ENCODE measurements at places on chromosomes 1 and 21.

GRCh38 chr1:215710036-215710898 is 143.2 kb downstream of the KCTD3 start:
- DNase-seq: no peak

DNA sequence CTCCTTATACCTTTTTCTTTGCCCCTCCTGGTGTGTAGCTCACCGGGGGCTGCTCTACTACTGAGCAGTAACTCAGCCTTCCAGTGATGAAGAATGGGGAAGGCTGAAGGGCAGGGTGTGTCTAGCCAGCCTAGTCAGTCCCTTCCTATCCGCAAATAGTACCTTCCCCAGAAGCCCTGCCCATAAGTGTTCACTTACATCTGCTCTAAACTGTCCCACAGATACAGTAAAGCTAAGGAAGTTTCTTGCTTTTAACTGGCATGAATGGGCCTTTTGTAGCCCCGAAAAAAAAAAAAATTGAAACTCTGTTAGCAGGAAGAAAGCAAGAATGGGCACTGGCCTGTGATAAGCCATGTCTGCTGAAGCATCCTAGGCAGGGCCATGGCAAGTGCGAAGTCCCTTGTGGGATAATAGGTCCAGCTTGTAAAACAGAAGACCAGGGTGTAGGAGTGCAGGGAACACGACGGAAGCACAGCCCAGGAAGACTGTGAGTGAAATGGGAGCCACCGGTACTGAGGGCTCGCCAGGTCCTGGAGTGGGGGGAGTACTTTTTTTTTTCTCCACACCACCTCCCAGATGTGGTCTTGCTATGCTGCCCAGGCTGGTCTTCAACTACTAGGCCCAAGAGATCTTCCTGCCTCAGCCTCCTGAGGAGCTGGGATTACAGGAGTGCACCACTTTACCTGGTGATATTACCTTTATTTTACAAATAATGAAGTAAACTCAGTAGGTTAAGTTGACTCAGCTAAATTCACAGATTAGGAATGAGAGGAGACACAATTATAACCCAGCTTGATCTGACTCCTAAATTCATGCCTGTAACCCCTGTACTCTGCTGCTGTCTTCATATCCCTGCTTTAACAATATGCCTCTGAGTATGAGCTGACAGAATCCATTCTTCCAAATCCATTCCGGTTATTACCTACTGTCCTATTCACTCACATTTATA is 347.5 kb downstream of the SMYD3 start:
- no peak for DNase-seq

DNA sequence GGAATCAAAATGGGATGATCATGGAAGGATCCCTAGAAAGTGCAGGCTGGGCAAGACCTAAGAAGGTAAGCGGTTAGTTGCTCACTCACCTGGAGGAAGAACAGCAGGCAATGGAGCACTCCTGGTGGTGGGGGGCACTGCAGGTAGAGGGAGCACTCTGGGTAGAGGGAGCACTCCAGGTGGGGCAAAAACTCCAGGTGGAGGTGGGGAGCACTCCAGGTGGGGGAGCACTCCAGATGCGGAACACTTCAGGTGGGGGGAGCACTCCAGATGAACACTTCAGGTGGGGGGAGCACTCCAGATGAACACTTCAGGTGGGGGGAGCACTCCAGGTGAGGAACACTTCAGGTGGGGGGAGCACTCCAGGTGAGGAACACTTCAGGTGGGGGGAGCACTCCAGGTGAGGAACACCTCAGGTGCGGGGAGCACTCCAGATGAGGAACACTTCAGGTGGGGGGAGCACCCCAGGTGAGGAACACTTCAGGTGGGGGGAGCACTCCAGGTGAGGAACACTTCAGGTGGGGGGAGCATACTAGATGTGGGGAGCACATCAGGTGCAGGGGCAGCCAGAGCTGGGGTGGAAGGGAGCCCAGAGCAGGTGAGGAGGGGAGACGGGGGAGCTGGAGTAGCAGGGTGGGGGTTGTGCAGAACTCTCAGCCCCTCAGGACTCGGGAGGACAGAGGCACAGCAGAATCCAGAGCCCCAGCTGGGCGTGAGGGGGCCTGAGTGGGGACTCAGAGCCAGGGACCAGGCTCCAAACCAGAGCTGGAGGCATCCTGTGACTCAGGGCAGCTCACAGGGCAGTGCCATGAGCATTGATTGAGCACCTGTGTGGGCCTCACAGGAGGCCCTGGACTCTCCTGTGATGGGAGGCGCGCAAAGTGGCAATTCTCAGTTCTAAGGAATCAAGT is 37.7 kb upstream of the COL6A1 start:
- DNase-seq: no peak

DNA sequence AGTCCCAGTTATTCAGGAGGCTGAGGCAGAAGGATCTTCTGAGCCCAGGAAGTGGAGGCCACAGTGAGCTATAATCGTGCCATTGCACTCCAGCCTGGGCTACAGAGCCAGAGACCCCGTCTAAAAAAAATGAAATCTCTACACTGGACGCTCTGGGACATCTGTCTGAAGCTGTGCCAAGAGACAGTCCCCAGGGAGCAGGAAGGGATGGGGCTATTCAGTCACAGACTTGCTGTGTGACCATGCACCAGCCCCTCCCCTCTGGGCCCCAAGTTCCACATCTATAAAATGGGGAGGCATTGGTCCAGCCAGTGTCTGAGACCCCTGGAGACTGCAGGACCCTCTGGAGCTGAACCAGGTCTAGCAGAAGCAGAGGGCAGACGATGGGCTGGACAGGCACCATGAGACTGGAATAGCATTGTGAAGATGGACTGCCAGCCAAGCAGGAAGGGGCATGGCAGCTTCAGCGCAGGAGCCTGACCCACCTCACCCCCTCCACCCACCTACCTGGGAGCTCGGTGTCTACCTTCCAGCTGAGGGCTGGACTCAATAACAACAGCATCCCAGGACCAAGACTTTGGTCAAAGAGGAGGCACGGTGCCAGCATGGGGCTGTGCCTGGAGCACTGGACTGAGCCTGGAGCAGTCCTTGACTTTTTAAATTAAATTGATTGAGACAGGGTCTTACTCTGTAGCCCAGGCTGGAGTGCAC is 1.4 kb downstream of the TMEM54 start:
- no peak for DNase-seq

- no peak for DNase-seq
These were observed 738.7 kb downstream of the LTN1 start for GRCh38 chr21:28253961-28254360.

- DNase-seq: no peak
These were observed 221.5 kb downstream of the PTPRC start for GRCh38 chr1:198860371-198860770.

DNA sequence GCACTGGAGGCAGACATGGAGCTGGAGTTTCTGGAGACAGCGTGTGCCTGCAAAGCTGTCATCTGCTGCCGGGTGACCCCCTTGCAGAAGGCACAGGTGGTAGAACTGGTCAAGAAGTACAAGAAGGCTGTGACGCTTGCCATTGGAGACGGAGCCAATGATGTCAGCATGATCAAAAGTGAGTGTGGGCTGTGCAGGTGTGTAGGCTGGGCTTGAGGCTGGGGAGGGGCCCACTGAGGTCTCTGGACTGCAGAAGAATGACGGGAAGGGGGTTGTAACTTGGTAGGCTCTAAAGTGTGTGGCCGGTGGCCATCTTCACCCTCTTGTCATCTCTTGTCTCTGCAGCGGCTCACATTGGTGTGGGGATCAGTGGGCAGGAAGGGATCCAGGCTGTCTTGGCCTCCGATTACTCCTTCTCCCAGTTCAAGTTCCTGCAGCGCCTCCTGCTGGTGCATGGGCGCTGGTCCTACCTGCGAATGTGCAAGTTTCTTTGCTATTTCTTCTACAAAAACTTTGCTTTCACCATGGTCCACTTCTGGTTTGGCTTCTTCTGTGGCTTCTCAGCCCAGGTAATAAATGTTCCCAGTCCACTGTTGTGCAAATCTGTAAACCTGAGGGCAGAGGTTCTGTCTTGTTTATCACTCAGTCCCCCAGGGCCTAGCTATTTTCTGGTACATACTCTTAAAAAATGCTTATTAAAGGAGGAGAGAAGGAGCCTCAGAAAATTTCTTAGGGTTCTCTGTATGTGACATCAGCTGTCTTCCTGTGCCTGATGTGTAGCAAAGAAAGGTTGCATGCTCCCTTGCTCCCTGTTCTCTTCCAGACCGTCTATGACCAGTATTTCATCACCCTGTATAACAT is 19.9 kb downstream of the ATP8B2 start:
- no peak for DNase-seq

DNA sequence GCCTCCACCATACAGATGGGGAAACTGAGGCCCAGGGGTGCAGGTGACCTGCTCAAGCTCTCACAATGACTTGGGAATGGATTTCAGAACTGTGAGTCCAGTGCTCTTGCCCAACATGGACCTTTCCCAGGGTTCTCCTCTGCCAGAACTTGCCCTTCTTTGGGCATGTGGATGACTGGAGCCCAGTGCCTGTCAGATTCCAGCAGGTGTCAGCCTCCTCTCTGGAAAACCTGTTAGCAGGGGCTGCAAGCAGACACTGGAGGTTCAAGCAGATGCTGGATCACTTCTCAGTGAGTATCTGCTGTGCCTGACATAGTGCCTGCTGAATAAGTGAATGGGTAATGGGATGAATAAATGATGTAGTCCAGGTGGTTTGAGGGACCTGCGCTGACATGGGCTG is 314.2 kb upstream of the POU3F1 start:
- DNase-seq: no peak

DNA sequence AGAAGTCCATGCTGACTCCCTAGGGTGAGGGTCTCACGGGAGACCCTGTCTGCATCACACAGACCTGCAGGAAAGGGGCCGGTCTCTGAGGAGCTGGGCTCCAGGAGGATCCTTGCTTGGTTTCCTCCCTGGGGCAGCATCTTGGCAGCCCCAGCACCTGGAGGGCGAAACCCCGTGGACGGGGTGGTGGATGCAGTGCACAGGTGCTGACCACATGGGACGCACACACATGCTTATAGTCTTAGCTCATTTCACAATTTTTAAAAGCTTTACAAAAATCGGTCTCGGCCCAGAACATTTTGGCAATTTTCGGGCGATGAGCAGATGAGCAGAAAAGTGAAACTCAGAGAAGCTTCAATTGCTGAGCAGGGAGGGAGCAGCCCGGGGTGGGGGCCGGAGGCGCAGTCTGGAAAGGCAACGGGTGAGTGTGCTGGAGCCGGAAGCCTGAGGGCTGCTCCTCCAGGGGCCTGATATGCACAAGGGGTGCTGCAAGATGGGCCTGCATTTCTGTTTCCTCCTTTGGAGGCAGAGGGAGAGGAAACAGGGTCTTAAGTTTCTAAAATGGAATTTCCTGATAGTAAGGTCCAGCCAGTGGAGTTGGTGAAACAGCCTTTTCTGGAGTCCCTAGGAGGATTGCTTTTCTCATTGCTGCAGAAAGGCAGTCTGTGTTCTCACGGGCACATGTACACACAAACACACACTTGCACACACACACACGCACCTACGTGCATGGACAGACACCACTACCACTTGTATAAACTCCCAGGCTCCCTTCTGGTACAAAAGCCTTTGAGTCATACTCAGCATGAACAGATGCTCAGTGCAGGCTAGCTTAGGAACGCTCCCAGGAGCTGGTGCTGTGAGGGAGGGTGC is 60.6 kb downstream of the SCCPDH start:
- DNase-seq: no peak

GRCh38 chr1:161718559-161719324 is 2.6 kb upstream of the FCRLB start:
- no peak for DNase-seq

- DNase-seq: no peak
These were observed 2.9 kb upstream of the PRRX1 start for GRCh38 chr1:170660871-170661645.

- no peak for DNase-seq
These were observed 34.5 kb downstream of the DNAJC11 start for GRCh38 chr1:6667139-6667538.

GRCh38 chr1:190119683-190120082 is 358.0 kb downstream of the BRINP3 start:
- no peak for DNase-seq

DNA sequence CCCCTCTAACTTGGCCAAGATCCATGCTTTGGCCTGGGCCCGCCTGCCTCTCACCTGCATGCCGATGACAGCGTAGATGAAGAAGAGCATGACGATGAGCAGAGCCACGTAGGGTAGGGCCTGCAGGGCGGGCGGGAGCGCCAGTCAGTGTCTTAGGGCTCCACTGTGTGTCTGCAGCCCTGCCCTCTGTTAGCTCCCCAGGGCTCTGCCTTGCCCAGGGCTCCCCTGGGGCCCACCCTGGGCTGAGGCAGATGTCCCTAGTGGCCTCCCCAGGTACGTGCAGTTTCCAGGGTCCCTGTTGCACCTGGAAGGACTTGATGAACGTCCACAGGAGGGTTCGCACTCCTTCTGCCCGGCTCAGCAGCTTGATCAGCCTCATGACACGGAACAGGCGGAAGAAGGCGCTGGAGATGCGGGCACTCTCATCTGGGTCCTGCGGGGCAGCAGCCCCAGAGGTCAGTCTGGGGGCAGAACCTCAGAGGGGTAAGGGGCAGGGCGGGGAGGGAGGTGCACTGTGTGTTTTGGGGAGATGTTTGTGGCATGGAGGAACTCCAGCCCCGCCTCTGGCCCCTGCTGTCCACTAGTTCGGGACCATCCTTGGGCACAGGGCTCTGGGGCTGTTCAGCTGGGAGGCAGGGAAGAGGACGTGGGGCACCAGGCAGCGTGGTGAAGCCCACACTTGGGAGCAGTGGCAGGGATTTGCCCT is 29.8 kb upstream of the KIF21B start:
- DNase-seq: no peak

- no peak for DNase-seq
These were observed 13.1 kb upstream of the UBR4 start for GRCh38 chr1:19222979-19223824.

- no peak for DNase-seq
These were observed 120.0 kb downstream of the S1PR1 start for GRCh38 chr1:101356604-101357443.

DNA sequence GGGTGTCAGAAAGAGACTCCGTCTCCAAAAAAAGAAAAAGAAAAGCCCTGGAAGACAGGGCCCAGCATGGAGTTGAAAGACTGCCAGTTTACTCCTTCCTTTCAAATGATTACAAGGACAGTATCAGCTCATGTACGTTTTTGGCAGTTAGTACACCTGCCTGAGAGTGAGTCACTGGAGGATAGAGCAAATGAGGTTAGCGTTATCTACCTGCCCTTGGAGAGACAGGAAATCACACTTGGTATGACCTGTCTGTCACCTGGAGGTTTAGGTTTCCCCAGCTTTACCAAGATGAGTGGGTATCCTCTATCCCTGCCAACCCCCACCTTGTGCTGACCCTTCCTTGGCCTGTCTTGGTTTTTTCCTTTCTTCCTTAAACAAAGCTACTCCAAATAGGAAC is 96.8 kb upstream of the BMP8A start:
- no peak for DNase-seq

- no peak for DNase-seq
These were observed 62.6 kb upstream of the CD1D start for GRCh38 chr1:158117854-158118704.

DNA sequence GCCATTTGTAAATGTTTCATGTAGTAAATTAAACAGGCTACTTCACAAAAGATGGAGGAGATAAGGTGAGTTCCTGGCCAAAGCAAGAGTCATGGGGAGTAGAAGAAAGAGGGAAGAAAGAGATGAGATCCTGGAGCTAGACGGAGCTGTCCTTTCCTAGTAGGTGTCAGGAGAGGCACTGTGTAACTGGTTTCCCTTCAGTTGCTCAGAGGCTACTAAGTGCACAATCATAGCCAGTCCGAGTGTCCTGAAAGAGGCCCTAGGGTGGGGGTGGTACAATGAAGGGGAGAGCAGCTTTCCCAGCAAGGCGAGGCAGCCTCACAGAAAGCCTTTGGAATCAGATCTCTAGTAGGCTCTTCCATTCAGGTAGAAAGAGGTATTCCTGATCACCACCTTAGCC is 390.9 kb downstream of the KCNH1 start:
- no peak for DNase-seq

- no peak for DNase-seq
These were observed 19.7 kb upstream of the RGS7 start for GRCh38 chr1:241376701-241377100.

Measured in urinary bladder (tissue), 4 donors.